ENCODE measurements at places on chromosomes 6 and 20.

GRCh38 chr6:142088858-142089216 lies 43.9 kb upstream of the GJE1 start:
- DNase-seq: no peak

GRCh38 chr20:58944610-58945009 lies 36.4 kb upstream of the NELFCD start:
- no peak for DNase-seq

- no peak for DNase-seq
These were observed 435 bp downstream of the CENPB start for GRCh38 chr20:3786126-3786484.

DNA sequence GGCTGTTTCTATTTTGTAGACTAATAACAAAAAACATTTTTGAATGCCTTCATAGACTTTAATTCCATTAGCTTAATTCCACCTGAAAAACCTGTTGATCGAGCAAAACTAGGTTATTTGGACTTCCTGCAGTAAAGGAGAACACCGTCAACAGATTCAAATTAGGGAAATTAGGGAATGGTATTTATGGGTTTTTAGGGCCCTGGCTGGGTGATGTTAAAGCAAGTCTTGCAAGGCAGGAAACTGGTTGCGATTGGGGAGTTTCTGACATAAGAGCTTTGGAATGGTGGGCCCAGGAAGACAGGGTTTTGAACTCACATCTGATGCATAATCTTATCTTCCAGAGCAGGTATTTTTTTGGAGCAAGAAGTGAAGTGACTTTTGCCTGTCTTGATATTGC lies 40.1 kb upstream of the TFAP2C start:
- DNase-seq: no peak

DNA sequence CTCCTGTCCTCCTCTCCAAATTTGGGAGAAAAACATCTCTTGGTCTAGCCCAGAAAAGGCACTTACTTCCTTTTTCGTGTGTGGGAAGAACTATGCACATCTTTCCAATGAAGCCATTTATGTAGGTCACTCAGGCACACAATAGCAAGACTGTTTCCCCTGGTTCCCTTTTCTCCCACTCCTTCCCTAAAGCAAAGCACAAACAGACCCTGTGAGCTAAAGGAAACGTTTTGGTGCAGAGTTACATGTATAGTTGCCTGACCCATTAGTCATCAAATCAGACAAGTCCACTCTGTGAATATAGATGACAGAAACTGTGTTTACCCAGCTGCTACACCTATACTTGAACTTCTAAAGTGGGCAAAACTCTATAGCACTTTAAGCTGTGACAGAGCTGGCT lies 474.6 kb downstream of the COL12A1 start:
- no peak for DNase-seq

DNA sequence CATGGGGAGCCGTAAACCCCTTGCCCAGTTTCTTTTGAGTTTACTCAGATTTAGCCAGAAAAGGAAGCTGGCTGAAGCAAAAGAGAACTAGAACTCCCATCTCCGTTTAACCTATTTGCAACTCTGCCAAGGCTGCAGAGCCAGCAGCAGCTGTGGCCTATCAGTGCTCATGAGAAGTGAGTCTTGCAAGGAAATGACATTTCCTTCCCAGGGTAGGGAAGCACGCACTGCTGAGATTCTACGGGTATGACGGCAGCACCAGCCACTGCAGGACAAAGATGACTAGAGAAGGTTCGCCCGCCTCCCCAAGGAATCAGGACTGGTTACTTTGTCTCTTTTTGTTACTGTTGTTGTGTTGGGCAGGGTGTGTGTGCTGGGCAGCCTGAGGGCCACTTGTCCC lies 47.6 kb downstream of the PPP1R3G start:
- no peak for DNase-seq

GRCh38 chr6:16069222-16069621 lies 59.7 kb upstream of the MYLIP start:
- DNase-seq: no peak

DNA sequence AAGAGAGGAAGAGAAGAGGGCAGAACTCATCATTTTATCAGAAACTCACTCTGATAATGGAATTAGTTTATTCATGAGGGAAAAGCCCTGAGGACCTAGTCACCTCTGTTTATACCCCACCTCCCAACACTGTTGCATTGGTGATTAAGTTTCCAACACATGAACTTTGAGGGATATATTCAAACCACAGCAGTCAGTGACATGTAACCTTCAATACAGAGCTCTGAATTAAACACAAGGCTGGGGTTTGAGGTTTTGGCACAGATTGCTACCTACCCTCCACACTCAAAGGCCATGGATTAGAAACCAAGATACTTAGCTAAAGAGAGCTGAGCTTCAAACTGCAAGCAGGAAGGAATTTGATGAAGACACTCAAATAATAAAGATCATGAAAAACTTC lies 48.5 kb upstream of the MOCS1 start:
- no peak for DNase-seq

- no peak for DNase-seq
These were observed 98.6 kb upstream of the MRPS10 start for GRCh38 chr6:42315991-42316970.

DNA sequence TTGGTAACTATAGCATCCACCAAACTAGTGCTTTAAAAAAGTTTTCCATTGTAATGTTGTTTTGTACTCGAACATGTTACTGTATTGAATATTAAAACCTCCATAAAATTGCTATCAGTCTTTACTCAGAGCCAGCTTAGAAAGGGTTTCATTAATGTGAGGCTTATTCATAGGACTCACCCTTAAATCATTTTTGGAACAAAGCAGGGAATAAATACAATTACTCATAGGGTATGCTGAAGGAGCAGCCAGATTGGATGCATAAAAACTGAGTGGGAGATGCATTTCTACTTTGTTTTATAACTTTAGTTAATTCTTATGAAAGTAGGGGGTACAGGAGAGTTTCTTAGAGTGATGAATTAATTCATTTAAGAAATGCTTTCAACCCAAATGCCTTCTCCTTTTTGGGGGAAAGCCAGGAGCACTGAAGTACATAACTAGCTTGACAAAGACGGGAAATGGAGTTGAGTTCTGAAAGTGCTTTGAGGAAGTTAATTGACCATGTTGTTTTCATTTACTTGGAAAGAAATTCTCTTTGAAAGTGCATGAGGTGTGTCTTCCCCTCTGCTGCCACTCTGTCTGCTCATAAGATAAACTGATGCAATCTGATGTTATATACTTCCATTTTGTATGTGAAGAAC lies 90.3 kb downstream of the RNF144B start:
- DNase-seq: no peak

DNA sequence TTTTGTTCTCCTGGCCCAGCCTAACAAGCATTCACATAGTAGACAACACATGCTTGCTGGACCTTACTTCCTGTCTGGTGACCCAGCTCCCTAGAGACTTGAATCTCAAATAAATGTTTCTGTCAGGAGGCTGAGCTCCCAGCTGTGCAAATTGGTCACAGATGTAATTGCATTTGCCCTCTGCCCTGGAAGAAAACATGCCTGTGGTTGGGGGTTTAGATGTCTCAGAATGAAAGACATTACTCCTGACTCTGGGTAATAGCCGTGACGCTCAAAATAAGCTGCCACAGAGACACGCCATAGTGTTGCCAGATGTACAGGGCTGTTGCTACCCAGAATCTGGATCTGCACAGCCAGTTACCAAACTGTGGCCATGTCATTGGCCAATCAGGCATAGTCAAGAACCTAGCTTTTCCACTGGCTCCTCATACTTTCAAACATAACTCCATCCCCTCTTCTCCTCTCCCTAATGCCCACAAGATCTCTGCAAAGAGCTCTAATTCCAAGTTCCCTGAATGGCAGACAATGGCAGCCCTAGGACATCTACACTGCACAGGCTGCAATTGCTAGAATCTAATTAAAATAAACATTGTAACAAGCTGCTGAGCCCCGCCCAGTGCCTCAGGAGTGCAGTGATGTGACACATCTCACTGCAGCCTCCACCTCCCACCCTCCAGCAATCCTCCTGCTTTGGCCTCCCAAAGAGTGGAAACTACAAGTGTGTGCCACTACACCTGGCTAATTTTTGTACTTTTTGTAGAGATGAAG lies 32.8 kb upstream of the GMPR start:
- DNase-seq: no peak

DNA sequence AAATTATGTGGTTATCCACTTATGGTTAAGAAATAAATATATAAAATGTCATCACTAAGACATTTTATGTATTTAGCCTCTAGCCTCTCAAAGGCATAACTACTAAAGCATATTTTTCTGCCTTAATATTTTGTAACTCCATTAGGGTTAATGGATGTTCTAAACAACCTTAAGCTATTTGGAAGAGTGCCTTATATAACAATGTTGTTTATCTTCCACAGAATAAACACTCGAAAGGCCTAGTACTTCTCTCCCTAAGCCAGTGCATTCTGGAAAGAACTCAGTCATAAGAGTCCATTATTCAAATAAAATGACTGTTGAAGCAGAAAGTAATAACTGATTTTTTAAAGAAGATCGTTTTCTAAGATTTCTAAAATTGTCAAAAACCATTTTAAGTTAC lies 15.0 kb upstream of the PRIM2 start:
- DNase-seq: no peak

GRCh38 chr6:23269436-23269835 lies 700.1 kb downstream of the HDGFL1 start:
- DNase-seq: no peak

DNA sequence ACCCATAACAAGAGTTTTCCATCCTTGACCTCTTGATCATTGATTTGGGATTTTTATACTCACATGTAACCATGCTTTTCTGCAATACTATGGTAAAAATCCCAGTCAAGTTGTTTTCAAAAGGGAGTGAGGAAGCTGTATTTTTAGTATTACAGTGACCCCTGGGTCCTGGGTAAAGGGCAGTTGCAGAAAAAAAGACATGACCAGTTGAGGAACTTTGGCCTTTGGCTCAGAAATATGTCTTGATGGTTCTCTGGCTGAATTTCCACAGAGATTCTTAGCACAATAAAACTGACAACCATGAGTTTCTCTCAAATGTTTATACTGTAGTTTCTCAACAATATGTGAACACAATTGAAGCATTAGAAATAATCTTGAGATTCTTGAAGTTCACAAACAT lies 28.6 kb upstream of the PRL start:
- no peak for DNase-seq

GRCh38 chr6:109799129-109799528 lies 108.0 kb downstream of the FIG4 start:
- no peak for DNase-seq

GRCh38 chr20:32632461-32633354 lies 41.0 kb downstream of the C20orf203 start:
- no peak for DNase-seq

DNA sequence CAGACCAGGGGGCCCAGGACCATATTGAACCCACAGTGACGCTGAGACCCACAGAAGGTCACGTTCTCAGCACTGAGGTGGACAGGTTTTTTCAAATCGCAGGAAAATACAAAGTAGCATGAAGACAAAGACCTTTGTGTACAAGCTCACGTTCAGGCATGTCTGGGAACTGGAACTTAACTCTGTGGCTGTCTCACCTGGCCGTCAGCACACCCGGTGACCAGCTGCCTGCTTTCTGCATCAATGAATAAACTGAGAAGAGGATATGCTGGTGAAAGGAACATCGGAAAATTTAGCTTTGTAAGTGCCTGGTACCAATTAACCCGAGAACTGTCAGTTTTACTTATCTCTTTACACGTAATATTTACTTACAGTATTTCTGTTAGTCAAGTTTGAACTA lies 36.5 kb downstream of the WDR27 start:
- DNase-seq: no peak

- DNase-seq: no peak
These were observed 242.9 kb downstream of the NRN1 start for GRCh38 chr6:5763871-5764270.

DNA sequence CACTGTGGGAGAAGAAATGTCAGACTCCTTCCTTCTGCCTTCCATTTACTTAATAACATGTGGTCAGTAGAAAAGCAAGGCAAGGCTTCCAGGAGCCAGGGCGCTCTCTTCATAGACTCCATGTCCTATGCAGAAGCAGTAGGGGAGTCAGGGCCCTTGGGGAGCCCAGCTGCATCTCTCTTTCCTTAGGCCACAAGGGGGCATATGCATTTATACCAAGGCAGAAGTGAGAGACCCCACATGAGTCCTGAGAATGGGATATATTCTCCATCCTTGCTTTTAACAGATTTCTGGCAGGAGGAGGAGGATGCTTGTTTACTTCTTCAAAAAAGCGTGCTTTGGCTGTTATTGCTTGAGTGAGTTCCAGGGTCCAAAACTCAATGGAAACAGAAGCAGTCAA lies 198.5 kb downstream of the HIVEP2 start:
- peak; percentile 11 for DNase-seq

- no peak for DNase-seq
These were observed 120.4 kb downstream of the BCAS1 start for GRCh38 chr20:53950031-53950430.

GRCh38 chr20:41214202-41214601 lies 76.9 kb downstream of the PLCG1 start:
- DNase-seq: no peak

GRCh38 chr6:118705544-118706491 lies 54.4 kb upstream of the CEP85L start:
- DNase-seq: no peak

DNA sequence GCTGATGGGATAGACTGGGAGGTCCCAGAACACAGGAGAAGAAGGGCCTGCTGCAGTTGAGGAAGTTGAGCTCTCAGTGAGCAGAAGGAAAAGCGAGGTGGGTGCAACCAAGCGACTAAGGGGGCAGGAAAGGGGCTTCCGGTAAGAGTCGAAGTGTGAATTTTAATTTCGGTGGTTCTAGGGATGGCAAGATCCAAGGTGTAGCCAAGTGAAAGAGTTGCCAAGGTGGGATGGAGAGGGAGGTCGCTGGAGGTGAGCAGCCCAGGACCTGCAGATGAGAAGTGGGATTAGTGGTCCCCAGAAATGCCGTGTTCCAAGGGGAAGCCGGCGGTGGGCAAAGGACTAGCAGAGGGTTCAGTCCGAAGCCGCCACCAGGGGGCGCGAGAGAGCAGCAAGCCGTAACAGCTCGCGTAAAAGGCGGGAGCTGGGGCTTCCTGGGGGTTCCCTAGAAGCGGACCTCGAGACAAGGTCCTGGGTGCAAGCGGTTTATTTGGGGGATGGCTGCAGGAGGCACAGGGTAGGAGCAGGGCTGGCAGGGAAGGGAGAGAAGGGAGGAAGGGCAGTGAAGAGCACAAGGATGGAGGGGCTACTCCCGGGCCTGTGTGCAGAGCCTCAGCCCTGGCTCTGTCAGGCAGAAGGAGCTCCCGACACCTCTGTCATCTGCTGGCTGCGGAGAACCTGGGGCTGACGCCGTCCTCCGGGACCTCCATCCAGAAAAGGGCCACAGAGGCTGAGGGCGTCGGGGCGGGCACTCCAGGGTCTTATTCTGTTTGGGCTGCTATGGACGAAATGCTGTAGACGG lies 103.6 kb downstream of the PAX1 start:
- DNase-seq: no peak

GRCh38 chr6:125169058-125169457 lies 15.5 kb downstream of the TPD52L1 start:
- DNase-seq: no peak

DNA sequence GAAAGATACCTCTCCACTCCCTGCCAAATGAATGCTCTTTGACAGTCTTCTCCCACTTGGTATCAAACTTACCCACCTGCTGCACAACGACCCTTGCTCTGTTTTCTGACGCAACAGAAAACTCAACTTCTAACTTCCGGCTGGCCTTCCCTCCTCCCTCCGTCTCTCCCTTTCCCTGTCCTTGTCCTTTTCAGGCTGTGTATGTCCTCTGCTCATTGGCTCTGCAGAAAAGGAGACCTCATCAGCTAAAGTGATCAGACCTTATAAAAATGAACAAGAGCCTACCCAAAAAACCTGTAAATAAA lies 12.2 kb downstream of the TRAF3IP2 start:
- DNase-seq: no peak

Data from stimulated activated CD8-positive, alpha-beta memory T cell treated with anti-CD3 and anti-CD28 coated beads, Interleukin-7, amount 100 ng/mL, for 1 hour (primary cell).